Karpas-422 (cell line): ENCODE measurements at places on chromosomes 3 and 15. TPM values are rescaled to one million over a fixed set of nuclear protein-coding genes. Genes with fewer than 3 reads are reported as not detected.
A peak's percentile ranks its signal among the peaks of the same experiment; 100 is the strongest.

DNA sequence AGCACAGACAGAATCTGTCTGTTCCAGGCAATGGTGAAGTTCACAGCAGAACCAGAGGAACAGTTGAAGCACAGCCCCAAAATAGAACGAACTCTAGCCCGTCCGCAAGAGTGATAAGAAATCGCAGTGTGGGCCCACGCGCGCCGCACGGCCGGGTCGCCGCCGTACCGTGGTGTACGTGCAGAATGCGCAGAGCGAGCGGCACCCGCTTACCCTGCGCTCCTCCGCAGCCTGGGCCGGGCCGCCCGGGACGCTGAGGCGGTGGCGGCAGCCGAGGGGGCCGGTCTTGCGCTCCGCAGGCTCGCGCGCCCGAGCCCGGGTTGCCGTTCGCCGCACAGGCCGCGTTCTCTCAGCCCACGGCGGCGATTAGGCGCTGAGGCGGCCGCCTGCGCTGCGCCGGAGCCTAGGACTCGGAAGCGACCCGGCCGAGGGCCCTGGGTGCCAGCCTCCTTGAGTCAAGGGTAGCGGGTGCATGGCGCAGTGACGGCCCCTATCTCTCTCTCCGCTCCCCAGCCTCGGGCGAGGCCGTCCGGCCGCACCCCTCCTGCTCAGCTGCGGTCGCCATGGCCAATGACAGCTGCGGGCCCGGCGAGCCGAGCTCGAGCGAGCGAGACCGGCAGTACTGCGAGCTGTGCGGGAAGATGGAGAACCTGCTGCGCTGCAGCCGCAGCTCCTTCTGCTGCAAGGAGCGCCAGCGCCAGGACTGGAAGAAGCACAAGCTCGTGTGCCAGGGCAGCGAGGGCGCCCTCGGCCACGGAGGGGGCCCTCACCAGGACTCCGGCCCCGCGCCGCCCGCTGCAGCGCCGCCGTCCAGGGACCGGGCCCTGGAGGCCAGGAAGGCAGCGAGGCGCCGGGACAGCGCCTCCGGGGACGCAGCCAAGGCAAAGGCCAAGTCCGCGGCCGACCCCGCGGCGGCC is 20.5 kb downstream of the WDR73 start:
- peak; percentile 79 for DNase-seq

DNA sequence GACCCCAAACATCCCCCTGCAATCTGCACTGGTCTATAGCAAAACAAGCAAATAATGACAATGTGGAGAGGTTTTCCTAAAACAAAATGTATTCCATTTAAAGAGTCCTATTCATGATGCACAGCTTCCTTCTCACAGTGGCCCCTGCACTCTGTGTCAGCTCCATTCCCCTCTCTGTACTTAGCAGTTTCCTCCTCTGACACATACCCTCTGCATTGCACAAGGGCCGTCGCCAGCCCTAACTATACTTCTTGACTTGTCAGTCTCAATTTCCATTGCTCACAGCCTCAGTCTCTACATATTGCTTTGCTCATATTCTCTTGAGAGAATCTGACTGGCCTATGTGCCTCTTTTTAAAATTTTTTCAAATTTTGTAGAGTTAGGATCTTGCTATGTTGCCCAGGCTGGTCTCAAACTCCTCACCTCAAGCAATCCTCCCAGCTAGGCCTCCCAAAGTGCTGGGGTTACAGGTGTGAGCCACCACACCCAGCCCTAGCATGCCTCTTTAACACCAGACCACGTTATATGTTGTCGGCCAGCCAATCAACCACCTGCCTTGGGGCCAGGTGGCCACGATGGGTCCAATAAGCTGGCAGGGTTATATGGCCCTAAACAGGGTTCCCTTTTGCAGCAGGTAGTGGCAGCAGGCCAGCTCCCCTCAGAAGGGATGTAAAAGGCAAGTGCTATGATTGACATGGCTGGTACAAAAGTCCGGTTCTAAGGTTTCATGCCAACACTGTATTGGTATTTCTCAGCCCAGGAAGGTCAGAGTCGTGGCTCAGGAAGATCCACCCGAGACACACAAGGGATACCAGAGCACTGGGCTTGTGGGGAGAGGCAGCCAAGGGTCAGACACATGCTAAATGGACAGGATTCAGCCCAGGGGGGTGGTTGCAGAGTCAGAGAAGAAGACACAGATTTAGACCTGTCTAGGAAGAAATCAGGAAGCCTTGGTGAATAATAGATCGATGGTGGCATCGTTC is 59.0 kb upstream of the SMAD3 start:
- no peak for DNase-seq

- DNase-seq, result no peak
These were observed 473.6 kb downstream of the MCTP2 start for GRCh38 chr15:94704946-94705345.

Gene EXD1
- not detected in 2 replicates for total RNA-seq

Gene SPTBN5
- 0.11 and 0.22 TPM in 2 replicates for total RNA-seq

Gene COL6A5
- total RNA-seq, result not detected in 2 replicates

Gene RPUSD2
- total RNA-seq, result 13.6 and 33.0 TPM in 2 replicates

Gene TBC1D5
- total RNA-seq, result 127 and 181 TPM in 2 replicates
